ENCODE measurements at places on chromosomes 7 and 10.

GRCh38 chr7:137934176-137934826, 67.6 kb downstream of the CREB3L2 start:
- no peak overlapping the region for H3K27ac ChIP-seq
- no peak for DNase-seq
- no peaks in the 10 kb centered on the region for H3K27me3 ChIP-seq
- no peak overlapping the region for H3K4me3 ChIP-seq

GRCh38 chr10:89553064-89553734, 17.8 kb upstream of the SLC16A12 start:
- no peak overlapping the region for H3K4me3 ChIP-seq
- DNase-seq, result no peak
- H3K36me3 ChIP-seq, result no peaks in the 10 kb centered on the region
- no peak overlapping the region for H3K27ac ChIP-seq
- no peaks in the 10 kb centered on the region for H3K27me3 ChIP-seq

DNA sequence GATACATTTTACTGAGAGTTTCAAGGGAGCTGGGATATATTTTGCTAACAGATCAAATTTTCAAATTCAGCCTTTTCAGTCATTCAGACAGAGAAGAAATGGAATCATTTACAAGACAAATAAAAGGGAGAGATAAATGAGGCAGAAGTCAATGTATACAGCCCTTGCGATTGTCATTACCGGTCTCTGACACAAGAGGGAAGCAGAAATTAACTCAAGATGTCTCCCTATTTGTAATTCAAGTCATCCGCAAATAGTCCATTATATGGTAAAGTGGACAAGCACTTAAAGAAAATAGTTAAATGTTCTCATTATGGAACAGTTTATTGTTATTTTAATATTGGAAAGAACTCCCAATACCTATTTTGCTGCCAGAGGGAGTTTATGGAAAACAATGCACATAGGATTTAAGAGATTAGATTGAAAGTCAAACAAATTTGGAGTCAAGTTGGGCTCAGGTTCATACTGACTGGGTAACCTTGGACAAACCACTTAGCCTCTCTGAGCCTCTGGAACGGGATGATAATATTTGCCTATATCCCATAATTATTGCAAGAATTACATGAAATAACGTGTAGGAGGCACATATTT, 89.3 kb upstream of the PRKCQ start:
- no peak overlapping the region for H3K4me3 ChIP-seq
- DNase-seq, result peak; percentile 53
- H3K27me3 ChIP-seq, result no peaks in the 10 kb centered on the region
- no peak overlapping the region for H3K27ac ChIP-seq
- H3K4me1 ChIP-seq, result no peaks in the 10 kb centered on the region

DNA sequence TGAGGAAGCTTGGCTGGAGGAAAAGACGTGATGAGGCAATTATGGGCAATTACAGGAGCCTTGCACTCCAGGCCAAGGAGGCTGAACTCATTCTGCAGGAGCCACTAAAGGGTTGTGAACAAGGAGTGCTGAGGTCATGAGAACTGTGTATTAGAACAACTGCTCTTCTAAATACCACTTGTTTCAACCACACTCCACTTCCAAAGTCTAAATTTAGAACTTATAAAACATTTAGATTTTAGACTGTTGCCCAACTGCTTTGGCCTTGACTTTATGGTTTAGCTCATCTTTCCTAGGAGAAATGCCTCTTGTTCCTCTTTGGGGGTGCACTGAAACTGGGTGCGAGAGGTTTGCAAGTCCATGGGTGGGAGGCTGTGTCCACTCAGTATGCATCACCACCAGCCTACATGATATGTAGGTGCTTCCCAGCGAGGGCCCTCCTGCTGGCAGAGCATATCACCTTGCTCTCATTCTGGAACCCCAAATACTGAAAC, 199.7 kb upstream of the AOAH start:
- no peak overlapping the region for H3K27ac ChIP-seq
- H3K4me3 ChIP-seq, result no peak overlapping the region

DNA sequence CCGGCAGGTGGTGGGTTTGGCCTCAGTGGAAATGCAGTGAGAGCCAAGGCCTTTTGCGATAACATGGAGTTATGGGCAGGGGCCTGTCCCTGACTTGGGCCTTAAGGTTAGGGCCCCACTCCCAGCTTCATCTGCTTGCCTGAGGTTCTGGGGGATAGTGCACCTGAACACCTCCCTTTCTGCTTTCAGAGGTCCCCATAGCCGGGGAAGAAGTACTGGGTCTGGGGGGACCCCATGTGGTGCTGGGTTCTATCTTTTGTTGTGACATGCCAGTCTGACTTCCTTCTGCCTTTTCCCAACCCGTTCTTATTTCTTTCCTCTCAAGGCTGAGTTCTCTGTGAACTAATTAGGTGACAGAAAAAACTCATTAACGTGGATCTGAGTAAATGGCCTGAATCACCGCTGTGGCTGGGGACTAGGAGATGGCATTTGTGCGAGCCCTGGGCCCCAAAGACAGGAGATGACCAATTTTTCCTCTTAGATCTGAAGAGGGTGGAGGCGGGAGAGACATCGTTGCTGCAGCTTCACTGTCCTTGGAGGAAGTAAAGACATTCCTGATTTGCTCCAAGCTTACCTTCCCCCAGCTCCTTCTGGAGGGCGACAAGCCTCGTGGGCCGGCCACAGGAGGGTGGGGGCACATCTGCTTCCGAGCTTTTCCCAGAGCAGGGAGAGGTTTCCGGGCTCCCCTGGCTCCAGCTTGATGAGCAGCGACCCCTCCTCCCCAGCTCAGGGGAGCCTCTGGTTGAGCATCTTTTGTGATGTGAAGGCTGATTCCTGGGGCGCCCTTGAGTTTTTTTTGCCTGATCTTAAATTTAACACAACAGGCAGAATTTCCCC, 2.0 kb downstream of the AGAP3 start:
- H3K36me3 ChIP-seq, result peaks cover 2% of the 10 kb centered on the region
- no peaks in the 10 kb centered on the region for H3K27me3 ChIP-seq
- no peak overlapping the region for H3K27ac ChIP-seq
- peak overlapping the region; percentile 82 for H3K4me3 ChIP-seq
- H3K4me1 ChIP-seq, result peaks cover 15% of the 10 kb centered on the region

GRCh38 chr7:22700559-22701002, 26.4 kb upstream of the IL6 start:
- no peaks in the 10 kb centered on the region for H3K36me3 ChIP-seq
- H3K27ac ChIP-seq, result no peak overlapping the region
- peaks cover 5% of the 10 kb centered on the region for H3K4me1 ChIP-seq
- no peaks in the 10 kb centered on the region for H3K27me3 ChIP-seq

GRCh38 chr10:47057471-47057870, 146.2 kb downstream of the PTPN20 start:
- H3K36me3 ChIP-seq, result no peaks in the 10 kb centered on the region
- no peaks in the 10 kb centered on the region for H3K4me1 ChIP-seq
- no peak for DNase-seq
- no peak overlapping the region for H3K27ac ChIP-seq
- H3K27me3 ChIP-seq, result no peaks in the 10 kb centered on the region

DNA sequence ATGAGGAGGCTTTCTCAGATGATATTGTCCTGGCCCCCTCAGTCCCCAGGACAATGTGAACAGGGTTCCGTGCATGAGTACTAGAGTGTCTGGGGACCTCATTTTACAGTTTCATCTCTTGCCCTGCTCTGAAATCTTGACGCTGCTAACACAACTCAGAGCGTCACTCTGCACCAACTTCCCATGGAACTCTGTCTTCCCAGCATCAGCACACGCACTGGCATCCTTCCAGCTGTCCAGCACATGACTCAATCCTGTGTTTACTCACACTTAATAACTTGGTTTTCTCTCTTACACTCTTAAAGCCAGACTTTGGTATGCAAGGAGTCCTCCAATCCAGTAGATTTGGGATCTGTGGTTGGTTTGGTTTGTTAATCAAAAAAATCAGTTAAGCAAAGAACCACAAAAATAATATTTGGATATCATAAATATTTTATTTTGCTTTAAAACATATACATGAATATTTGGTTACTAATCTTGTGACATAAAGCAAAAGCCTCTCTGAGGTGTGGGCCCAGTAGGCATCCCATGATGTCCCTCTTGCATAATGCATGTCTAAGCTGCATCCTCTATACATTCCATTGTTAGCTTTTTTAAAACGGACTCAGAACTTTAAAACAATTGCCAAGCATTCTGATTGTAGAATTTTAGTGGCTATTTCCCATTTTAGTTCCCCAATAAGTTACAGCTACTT, 131.0 kb downstream of the CXCL12 start:
- no peaks in the 10 kb centered on the region for H3K27me3 ChIP-seq
- H3K36me3 ChIP-seq, result no peaks in the 10 kb centered on the region
- DNase-seq, result no peak

DNA sequence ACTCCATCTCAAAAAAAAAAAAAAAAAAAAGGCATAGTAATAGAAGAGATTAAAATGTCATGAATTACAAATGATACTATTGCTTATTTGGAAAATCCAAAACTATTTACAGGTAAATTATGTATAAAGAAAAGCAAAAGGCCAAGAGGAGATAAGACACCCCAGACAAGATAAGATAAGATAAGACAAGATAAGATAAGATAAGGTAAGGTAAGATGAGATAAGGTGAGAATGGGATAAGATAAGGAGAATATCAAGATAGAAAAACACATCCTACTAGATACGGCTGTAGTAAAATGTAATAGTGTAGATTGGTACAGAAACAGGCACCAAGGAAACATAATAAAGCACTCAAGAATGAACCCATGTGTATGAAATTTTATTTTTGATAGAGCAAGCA, 20.9 kb downstream of the VIM start:
- no peaks in the 10 kb centered on the region for H3K4me1 ChIP-seq
- no peak overlapping the region for H3K27ac ChIP-seq
- H3K27me3 ChIP-seq, result no peaks in the 10 kb centered on the region
- DNase-seq, result peak; percentile 70

DNA sequence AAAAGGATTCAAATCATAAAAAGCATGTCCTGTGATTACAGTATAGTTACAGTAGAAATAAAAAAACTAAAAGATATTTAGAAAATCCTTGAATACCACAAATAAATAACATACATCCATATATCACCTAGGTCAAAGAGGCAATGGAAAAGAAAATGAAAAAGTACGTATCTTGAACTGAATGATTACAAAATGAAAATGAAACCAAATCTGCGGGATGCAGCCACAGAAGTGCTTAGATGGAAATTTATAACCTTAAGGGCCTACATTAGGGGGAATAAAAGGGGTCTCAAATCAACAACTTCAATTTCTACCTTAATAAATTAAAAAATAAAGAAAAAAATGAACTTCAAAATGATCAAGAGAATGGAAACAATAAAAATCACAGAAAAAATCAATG, 879.0 kb upstream of the CELF2 start:
- DNase-seq, result no peak
- no peaks in the 10 kb centered on the region for H3K27me3 ChIP-seq
- H3K4me3 ChIP-seq, result no peak overlapping the region
- no peaks in the 10 kb centered on the region for H3K36me3 ChIP-seq
- no peaks in the 10 kb centered on the region for H3K4me1 ChIP-seq

- no peak overlapping the region for H3K4me3 ChIP-seq
- H3K27ac ChIP-seq, result no peak overlapping the region
- DNase-seq, result no peak
- no peaks in the 10 kb centered on the region for H3K27me3 ChIP-seq
Observed at GRCh38 chr7:23715099-23715498, 5.1 kb downstream of the STK31 start.

DNA sequence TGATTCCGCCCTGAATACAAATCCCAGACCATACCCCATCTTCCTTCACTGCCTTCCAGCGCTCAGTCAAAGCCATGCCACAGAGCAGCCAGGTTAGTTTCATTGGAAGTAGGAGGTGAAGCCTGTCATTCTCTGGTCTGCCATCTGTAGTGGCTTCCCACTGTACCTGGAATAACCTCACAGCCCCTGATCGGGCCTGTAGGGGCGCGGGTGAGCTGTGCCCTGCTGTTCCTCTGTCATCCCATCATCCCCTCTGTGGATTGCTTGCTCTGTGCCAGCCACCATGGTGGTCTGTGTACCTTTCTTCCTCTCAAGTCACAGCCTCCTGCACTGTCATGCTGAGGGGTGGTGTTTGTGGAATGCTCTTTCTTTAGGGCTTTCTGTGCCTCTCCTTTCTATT, 155.1 kb downstream of the ZNF22 start:
- no peaks in the 10 kb centered on the region for H3K4me1 ChIP-seq
- no peaks in the 10 kb centered on the region for H3K36me3 ChIP-seq
- H3K4me3 ChIP-seq, result no peak overlapping the region
- no peak overlapping the region for H3K27ac ChIP-seq
- H3K27me3 ChIP-seq, result no peaks in the 10 kb centered on the region

GRCh38 chr7:130986261-130986690, 252.3 kb upstream of the KLF14 start:
- DNase-seq, result no peak
- H3K27me3 ChIP-seq, result no peaks in the 10 kb centered on the region
- no peaks in the 10 kb centered on the region for H3K36me3 ChIP-seq
- no peak overlapping the region for H3K4me3 ChIP-seq
- no peak overlapping the region for H3K27ac ChIP-seq
- H3K4me1 ChIP-seq, result no peaks in the 10 kb centered on the region

DNA sequence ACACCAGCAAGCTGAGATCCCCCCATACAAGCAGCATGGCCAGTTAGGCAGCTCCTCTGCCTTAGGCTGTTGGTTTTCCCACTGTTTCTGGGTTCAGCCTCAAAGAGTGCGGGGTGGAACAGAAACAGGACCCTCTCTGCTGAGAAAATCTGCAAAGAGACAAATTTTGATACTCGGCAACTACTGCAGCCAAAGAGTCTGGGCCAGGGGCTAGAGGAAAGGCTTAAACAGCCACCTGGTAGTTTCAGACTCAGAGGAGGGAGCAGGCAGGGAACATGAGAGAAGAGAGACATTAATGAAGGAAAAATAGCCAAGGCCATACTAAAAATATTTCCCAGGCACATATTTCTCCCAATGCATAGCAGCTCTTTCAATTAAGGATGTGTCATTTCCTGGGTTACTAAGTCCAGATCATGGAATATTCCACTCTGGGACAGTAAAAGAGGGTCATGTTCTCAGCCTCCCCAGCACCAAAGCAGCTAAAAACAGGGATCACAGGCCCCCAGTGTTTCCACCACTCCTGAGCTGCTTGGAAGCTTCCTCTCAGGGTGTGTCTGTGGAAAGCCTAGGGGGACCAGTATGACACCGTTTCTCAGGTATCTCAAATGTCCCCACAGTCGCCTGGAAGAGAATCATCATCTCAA, 29.8 kb downstream of the PDLIM1 start:
- H3K27me3 ChIP-seq, result no peaks in the 10 kb centered on the region
- H3K4me3 ChIP-seq, result no peak overlapping the region
- peaks cover 19% of the 10 kb centered on the region for H3K4me1 ChIP-seq
- peaks cover 2% of the 10 kb centered on the region for H3K36me3 ChIP-seq
- peak; percentile 65 for DNase-seq

DNA sequence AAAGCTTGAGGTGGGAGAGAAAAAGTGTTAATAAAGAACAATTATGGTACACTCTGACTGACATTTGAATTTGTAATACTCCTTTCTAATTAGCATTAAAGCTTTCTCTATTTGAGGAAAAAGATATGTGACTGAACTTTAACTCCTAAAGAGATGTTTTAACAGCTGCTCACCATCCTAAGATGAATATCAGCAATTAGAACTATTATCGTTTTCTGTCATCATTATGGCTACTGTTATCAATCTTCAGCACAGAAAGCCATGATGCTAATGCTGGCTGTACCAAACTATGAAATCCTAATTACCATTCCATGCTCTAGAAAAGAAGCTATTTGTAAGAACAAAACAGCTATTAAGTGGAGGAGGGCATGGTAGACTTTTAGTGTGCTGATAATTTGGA, 228.8 kb upstream of the CSTF2T start:
- H3K27me3 ChIP-seq, result no peaks in the 10 kb centered on the region
- H3K4me3 ChIP-seq, result no peak overlapping the region
- H3K36me3 ChIP-seq, result no peaks in the 10 kb centered on the region
